ENCODE measurements at places on chromosomes 2 and 18.

DNA sequence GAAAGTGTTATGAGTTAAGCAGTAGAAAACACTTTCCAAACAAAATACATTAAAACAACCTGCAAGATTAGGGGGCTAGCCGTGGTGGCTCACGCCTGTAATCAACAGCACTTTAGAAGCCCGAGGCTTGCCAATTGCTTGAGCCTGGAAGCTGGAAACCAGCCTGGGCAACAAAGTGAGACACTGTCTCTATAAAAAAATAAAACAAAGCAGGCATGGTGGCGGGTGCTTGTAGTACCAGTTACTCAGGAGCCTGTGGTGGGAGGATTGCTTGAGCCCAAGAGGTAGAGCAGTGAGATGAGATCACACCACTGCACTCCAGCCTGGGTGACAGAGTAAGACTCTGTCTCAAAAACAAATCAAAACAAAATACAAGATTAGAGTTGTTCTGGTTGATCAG, 208.3 kb downstream of the ERBB4 start:
- no peak for DNase-seq

- no peak for DNase-seq
Observed at GRCh38 chr2:128260239-128261138, 58.2 kb downstream of the HS6ST1 start.

GRCh38 chr18:51724790-51725721, 527.6 kb upstream of the MEX3C start:
- DNase-seq = no peak

DNA sequence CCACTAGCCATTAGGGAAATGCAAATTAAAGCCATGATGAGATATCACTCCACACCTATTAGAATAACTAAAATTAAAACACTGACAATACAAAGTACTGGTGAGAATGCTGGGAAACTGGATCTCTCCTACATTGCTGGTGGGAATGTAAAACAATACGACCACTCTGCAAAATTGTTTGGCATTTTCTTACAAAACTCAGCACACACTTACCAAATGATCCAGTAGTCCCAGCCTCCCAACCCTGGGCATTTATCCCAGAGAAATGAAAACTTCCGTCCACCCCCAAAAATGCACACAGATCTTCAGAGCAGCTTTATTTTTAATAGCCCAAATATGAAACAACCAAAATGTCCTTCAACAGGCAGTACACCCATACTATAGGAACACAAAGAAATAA, 8.9 kb upstream of the TMSB10 start:
- no peak for DNase-seq

- no peak for DNase-seq
Observed at GRCh38 chr18:27887711-27888495, 289.0 kb downstream of the CDH2 start.
